Colonic mucosa (tissue), 4 donors: ENCODE measurements at places on chromosomes 6 and 20. TPM values are rescaled to one million over a fixed set of nuclear protein-coding genes. Genes with fewer than 3 reads are reported as not detected.

Gene CST4
- not detected for total RNA-seq

Gene SLC13A3
- total RNA-seq, result 0.25 TPM

Gene ESR1
- 0.16 TPM for total RNA-seq

Gene MICB
- total RNA-seq, result 5.6 TPM

Gene PAK5
- total RNA-seq, result not detected

Gene IGF2R
- total RNA-seq, result 84.4 TPM

Gene PARD6B
- total RNA-seq, result 35.6 TPM

Gene PMEPA1
- total RNA-seq, result 26.1 TPM

Gene ZNF334
- 1.3 TPM for total RNA-seq

Gene NKX2-2
- total RNA-seq, result 1.4 TPM

Gene OPN5
- not detected for total RNA-seq

Gene MPC1
- total RNA-seq, result 93.7 TPM

Gene C6orf15
- not detected for total RNA-seq

Gene PRPH2
- 0.32 TPM for total RNA-seq

Gene IRF4
- 4.7 TPM for total RNA-seq

Gene OOEP
- total RNA-seq, result not detected

Gene FOXF2
- 8.4 TPM for total RNA-seq

Gene ECT2L
- not detected for total RNA-seq

Gene HCRTR2
- not detected for total RNA-seq

Gene SFT2D1
- total RNA-seq, result 65.0 TPM

Gene FNDC11
- 0.35 TPM for total RNA-seq

Gene KIF13A
- 43.7 TPM for total RNA-seq

Gene GSS
- 109 TPM for total RNA-seq

Gene OTOR
- not detected for total RNA-seq

Gene FILIP1
- total RNA-seq, result 6.5 TPM

Gene FKBP5
- total RNA-seq, result 54.7 TPM

Gene FAM135A
- 54.8 TPM for total RNA-seq
